Glomerular endothelial cell (primary cell): ENCODE measurements at places on chromosomes 3 and 15.

DNA sequence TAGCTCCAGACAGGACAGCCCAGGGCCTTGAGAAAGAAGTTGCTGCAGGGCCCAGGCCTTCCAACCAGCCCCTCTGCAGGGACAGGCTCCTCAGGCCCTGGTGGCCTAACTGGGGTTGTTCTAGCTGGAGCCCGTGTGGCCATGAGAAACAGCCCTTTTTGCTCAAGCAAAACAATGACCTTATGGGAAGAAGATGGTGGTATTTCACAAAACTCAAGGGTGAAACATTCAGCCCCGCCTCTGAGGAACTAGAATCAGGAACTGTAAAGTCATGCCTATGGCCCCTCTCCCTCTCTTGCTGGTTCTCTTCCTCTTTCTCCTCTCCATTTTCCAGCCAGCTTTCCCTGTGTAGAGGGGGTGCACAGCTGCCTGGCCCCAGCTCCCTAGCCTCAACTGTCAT is 273.3 kb downstream of the RPLP1 start:
- DNase-seq, result no peak

DNA sequence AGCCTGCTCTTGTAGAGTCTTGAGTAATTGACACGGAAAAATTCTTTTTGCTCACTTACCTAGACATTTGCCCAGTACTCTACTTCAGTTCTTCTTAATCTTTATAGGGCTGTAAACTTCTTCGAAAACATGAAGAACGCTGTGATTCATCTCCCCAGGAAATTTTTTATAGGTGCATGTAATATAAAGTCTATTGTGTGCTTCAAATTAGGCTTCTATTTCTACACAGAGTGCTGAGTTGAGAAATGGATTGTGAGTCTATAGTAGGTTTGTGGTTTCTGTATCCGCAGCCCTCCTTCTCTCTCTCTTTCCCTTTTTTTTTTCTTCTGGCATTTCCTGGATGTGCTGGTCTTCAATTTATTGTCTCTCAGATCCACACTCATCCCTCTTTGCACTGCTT is 183.3 kb upstream of the DCBLD2 start:
- no peak for DNase-seq

GRCh38 chr15:48501208-48501607 is 144.3 kb downstream of the FBN1 start:
- DNase-seq, result no peak

DNA sequence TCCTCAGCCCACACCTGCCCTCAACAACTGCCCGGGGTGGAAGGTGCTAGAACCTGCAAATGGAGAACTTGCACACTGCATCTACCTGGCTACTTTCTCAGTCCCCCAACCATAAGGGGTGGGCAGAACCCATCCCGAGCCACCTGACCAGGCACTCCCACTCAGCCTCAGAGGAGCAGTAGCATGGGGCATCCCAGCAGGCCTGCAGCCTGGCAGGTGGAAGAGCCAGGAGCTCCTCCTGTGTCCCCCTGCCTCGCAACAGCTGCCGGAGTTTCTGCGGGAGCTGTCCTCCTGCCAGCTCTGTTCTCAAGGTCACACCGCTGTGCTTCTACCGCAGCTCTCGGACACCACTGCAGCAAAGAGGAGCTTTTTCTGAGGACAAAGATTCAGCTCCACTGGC is 27.5 kb downstream of the RAB6B start:
- no peak for DNase-seq

GRCh38 chr3:143363276-143363675 is 243.7 kb downstream of the CHST2 start:
- DNase-seq, result no peak

GRCh38 chr15:58731756-58732535 is 17.6 kb downstream of the ADAM10 start:
- no peak for DNase-seq

DNA sequence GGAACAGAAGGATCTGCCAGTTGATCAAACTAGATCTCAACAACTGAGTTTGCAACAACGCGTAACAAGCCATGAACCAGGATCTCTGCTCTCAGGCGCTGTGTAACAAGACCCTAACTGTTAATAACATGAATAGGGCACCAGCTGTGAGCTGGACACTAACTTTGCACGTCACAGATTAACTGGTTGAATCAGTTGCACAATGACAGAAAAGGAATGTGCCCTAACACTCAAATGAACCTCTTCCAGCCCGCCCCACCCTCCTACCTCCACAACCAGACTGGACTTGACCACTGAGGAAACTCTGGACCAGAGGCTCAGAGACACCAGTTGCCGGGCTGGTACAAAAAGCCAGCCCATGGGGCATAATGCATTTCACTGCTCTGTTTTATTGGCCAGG is 34.3 kb downstream of the MCF2L2 start:
- DNase-seq, result no peak

DNA sequence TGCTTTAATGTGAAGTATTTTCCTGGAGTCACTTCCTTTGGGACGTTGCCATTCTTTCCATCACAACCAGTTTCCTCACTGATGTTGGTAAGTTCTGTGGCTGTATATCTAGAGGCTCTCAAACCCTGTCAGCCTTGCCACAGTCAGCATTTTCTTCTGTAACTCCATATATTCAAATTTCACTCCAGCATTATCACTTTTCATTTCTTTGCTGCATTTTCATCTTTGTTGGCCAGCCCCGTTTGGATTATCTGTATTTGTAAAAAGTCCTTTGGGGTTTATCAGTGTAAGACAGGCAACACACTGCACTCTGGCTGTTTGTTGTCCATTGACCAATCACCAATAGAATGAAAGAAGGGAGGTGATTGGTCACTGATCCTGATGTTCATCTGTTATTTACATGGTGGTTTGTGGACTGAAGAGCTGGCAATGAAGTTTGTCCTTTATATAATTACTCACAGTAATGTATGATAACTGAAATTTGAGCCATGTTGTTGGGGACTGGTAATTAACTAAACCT is 20.3 kb downstream of the GMPS start:
- DNase-seq, result no peak

DNA sequence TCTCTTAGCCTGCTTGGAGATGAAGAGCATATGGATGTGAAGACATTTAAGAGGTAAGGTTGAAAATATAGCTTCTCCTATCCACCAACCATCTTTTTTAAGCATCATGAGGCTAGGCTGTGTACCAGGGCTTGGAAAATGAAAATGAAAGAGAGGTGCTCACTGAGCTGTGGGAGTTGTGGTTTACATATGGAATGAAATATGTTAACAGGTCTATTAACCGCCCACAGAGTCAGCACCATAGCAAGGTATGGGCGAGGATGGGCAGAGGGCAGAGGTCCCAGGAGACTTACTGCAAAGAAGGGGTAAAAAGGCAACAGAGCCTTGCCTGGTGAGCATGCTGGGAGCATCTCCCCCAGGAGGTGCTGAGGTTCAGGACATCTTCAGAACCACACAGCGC is 273.1 kb downstream of the GABRG3 start:
- DNase-seq, result no peak

DNA sequence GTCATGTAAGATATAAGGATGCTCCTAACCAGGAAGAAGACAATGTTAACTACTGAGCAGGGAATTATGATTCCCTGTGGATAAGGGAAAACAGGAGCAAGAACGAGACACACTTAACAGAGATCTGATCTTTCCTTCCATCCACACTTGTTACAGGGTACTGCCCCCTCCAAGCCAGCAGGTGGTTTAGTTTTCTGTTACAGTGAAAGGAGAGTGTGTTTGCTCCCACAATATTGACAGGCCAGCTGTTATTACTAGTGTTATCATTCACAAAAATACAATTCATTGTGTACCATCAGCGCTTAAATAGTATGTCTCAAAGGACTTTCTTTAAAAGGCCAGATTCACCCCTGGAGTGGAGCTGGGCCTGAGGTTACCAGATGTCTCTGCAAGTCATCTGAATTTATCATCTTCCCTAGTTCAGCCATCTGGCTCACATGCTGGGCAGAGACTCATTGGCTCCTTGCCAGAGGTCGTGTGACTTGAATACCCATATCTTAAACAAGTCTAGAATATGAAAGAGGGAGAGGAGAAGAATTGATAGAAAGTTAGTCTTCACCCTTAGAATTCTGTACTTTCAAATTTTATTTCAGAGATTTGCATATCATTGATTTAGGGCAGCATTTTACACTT is 16.8 kb upstream of the FMN1 start:
- DNase-seq, result no peak

DNA sequence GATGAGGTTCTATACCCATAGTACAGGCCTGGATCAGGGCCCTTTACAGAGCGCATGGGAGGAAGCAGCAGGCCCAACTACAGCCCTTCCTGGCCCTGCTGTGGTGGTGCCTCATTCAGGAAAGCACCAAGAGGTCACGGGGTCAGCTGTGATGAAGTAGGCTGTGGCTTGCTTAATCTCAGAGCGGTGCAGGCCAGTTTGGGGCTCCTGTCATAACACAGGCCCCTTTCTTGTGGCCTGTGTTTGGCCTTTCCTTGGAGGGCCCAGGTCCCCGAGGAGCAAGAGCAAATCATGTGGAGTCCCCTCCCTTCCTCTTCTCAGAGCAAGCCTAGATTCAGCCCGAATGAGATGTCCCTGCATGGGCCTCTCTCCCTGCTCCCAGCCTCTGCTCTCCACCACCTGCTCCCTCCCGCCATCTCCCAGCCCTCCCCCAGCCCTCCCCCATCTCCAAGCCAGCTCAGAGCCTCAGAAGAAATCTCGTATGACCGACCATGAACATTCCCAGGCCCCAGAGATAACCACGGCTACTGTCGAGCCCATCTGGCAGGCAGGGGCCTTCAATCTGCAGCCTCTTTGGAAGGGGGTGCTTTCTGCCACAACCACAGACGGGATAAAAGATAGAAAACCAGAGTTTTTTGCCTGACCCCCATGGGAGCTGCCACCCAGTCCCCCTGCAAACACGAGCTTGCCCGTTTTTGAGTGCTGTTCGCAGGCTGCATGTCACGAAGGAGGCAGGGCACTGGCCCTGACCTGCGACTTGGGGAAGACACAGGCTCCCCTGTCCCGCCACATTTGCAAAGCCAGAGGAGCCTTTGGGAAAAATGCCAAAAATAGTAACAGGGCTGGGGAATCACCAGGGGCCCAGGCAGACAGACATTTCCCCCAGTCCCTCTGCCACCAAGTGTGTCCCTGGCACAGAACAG is 32.3 kb upstream of the DUSP7 start:
- DNase-seq, result no peak

GRCh38 chr15:74611341-74611740 is 4.3 kb upstream of the CLK3 start:
- DNase-seq, result no peak

DNA sequence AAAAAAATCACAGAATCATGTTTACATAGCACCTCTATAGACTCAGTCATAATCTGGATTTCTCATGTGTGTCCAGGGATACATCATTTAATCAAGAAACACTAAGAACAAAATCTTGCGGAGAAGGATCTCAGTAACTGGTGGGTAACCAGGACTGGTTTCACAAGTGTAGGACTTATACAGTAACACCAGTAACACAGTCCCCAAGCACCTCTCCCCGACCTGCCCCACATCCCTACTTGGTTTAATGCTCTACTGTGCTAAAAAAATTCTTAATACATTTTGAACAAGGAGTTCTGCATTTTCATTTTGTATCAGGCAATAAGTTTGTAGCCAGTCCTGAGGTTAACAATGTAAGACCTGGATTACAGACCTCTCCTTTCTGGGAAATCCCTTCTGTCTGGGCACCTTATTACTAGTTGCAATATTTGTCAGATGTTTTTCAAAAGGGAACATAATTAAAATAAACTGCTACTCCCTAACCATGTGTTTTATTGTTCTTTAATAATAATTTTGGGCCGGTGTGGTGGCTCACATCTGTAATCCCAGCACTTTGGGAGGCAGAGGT is 57.6 kb upstream of the BBX start:
- DNase-seq, result no peak
